Hepatocyte (in vitro differentiated cells): ENCODE measurements at places on chromosomes 4 and X. TPM values are rescaled to one million over a fixed set of nuclear protein-coding genes. Genes with fewer than 3 reads are reported as not detected.

GRCh38 chr4:176188654-176189053, 6.7 kb downstream of the SPATA4 start:
- no peaks in the 10 kb centered on the region for H3K4me1 ChIP-seq
- H3K27me3 ChIP-seq: no peaks in the 10 kb centered on the region
- no peak overlapping the region for H3K4me3 ChIP-seq
- H3K27ac ChIP-seq: no peak overlapping the region

GRCh38 chr4:54318904-54319303, 89.8 kb downstream of the PDGFRA start:
- no peaks in the 10 kb centered on the region for H3K36me3 ChIP-seq
- DNase-seq: peak; percentile 75
- no peaks in the 10 kb centered on the region for H3K27me3 ChIP-seq
- no peak overlapping the region for H3K27ac ChIP-seq

GYPB gene
- total RNA-seq: not detected in 2 replicates

EGFL6 gene
- 115 and 116 TPM in 2 replicates for total RNA-seq

ASB9 gene
- 6.0 and 10.0 TPM in 2 replicates for total RNA-seq

DNA sequence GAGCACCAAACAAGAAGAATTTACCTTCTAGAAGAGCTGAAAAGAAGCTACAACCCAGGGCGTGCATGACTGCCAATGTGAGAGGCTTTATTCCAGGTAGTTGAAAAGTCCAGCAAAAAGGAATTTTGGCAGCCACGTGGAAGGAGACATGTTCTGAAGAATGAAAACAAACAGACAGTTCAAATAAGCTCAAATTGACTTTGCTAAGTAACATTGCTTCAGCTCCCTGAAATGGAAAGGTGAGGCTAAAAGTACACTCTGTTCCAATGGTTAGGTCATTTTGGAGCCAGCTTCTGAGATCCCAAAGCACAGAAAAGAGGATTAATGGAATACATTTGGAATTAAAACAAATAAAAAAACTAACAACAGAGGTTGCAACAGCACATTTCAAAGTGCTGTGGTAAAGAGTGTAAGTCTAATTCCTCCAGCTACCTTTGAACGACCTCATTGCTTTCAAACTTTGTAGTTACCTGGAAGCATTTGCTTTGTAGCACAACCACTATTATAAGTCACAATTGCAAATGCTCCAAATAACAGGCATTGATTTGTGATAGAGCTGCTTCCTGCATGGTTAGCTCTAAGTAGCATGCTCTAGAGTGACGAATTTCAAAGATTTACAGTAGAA, 405.3 kb upstream of the EDA2R start:
- no peak for DNase-seq
- H3K4me3 ChIP-seq: no peak overlapping the region
- H3K36me3 ChIP-seq: no peaks in the 10 kb centered on the region
- no peak overlapping the region for H3K27ac ChIP-seq
- H3K4me1 ChIP-seq: no peaks in the 10 kb centered on the region

- H3K4me3 ChIP-seq: no peak overlapping the region
- no peaks in the 10 kb centered on the region for H3K27me3 ChIP-seq
- H3K27ac ChIP-seq: no peak overlapping the region
- H3K36me3 ChIP-seq: no peaks in the 10 kb centered on the region
- no peak for DNase-seq
These were observed 89.6 kb upstream of the PITX2 start for GRCh38 chr4:110712486-110712885.
